Esophagus squamous epithelium (tissue), 5 donors: ENCODE measurements at places on chromosomes 12 and 14.

DNA sequence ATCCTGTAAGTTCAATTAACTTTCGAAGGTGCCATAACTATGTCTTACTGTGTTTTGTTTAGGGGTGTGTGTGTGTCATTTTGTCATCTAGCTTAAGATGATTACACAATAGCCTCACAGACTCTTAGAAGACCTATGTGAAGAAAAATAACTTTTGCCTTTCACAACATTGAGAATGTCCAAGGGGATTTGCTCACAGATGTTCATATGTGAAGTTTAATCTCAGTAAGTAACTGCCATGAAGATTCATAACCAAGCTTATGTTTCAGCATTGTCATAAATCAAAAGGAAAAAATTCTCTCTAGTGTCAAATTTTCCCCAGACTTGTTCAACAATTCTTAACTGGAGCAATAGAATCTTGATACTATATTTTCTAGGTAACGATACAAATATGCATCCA, 226.1 kb upstream of the PRKD1 start:
- no peak for DNase-seq

GRCh38 chr12:100044266-100044665, 59.5 kb upstream of the ANKS1B start:
- DNase-seq: no peak

GRCh38 chr14:105126126-105126980, 42.2 kb downstream of the JAG2 start:
- DNase-seq: no peak

DNA sequence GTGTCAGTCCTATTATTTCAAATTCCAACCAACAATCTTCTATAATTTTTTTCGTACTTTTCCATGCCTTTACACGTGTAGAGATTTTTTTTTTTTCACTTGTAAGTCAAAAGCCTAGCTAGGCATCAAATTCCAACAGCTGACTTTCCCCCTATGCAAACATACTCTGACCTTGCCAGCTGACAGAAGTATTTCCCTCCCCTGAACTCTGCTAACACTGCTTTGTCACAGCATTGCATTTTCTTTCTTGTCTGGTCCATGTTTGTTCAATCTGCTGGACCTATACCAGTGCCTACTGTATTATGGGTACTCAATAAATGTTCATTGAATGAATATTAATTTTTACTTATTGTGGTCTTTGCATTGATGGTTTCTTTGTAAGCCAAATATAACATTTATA, 435.3 kb upstream of the GARIN6 start:
- no peak for DNase-seq

GRCh38 chr12:18975933-18976332, 153.6 kb upstream of the PLEKHA5 start:
- no peak for DNase-seq

DNA sequence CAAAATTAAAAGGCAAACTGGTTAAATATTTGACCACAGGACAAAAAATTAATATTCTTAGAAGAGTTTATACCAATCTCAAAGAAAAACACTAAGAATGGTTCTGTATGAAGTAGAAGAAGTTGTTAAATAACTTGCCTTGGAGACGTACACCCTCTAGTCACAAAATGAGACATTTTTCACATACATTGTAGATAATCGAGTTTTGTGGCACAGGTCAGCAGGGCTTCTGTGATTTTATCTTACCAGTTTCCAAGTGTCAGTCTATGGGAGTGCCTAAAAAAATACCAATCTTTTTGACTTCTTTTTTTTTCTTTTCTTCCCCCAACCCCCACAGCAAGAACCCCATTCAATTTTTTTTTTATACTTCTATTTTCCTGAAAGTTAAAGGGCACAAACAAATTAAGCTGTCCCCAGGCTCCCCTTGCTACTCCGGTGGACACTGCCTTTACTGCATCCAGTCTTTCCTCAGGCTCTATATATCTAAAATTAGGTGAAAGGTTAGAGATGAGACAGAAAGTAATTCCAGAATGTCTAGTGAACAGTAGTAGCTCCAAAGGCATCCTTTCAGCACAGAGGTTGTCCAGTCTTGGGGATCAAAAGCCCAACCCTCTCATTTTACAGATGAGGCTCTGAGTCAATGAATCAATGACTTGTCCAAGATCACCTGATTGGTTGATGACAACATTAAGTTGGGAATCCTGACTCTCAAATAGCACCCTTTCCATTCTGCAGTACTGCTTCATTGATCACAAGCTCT, 6.2 kb downstream of the LIMA1 start:
- no peak for DNase-seq

- no peak for DNase-seq
These were observed 64.5 kb upstream of the STK38L start for GRCh38 chr12:27179400-27180214.

- DNase-seq: no peak
These were observed 4.0 kb upstream of the CNTN1 start for GRCh38 chr12:40688085-40688725.

GRCh38 chr12:65517656-65518210, 239.2 kb downstream of the MSRB3 start:
- DNase-seq: no peak

DNA sequence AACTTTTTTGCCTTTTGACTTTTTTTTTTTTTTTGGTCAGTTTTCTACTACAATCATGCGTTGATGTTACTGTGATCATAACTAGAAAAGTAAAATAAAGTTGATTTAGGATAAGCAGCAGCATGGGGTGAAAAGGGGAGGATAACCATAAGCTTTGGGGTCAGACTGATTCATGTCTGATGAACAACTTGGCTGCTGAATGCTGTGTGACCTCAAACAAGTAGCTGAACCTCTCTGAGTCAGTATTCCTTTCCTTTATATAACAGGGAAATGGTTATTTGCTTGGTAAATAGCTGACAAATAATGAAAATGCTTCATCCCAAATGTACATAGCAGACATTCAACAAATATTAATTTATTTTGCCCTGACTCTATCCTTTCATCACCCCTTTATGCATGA, 413.0 kb downstream of the VRK1 start:
- DNase-seq: no peak

DNA sequence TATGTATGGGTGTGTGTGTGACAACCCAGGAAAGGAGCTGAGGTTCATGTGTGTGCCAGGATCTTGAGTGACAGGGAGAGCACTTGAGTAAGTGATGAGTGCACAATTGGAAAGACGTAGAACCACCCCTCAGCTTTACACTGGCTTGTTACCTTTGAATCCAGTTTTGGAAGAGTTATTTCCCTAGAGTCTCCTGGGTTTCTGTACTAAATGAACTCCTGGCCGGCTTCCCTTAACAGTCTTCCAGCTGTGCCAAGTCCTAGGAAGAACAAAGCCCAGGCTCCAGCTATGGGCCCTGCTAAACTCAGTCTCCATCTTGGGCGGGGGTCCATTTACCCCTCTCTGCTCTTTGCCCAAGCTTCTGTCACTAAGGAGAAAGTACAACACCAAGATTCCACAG, 19.7 kb upstream of the NR1H4 start:
- DNase-seq: no peak

DNA sequence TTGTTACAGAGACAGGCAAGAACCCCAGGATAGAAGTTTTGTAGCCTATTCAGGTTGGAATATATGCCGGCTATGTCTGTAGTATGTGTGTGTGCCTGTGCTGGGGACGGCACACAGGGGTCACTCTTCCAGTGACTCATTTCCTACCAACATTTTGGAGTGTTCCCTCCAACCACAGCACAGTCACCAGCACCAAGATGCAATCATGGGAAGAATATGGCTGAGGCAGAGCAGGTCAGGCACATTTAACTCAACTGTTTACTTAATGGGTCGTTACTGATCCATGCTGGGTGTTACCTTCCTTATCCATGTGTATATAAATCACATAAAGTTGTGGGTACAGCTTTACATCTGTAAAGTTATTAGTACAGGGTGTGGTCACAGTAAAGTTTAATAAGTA, 178.3 kb downstream of the PRKD1 start:
- no peak for DNase-seq

- no peak for DNase-seq
These were observed 127.6 kb upstream of the DAAM1 start for GRCh38 chr14:59060841-59061240.

DNA sequence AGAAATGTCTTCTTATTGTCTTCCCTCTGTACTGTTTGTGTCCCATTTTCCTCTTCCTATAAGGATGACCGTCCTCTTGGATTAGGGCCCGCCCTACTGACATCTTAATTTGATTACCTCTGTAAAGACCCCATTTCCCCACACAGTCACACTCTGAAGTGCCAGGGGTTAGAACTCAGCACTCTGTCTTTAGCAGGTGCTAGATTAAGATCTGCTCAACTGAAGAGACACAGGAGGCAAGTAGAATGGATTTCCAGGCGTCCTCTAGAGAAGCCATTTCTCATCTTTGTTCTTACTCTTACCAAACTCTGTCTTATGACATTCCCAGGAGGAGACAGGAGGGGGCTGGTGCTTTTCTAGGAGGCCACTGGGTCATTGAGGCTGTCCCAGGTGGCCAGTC, 50.8 kb downstream of the VCPKMT start:
- no peak for DNase-seq

DNA sequence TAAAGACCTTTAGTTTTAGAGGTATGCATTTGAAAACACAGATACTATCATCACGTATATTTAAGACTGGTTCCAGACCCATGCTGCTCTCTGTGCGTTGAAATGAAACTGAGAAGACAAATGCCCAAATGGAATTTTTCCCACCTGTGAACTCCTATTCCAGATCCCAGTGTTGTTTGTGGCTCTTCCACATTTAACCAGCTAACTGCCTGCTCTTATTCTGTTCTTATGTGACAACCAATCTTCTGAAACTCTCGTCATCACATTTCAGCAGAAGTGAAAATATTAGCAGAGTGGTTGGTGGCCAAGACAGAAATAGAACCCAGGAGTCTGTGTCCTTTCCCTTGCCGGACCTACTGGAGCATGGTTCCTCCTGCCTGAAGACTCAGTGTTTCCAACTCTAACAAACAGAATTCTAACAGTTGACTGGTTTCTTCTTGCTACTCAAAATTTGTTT, 460.2 kb downstream of the RAD51B start:
- no peak for DNase-seq
